ENCODE measurements at places on chromosomes 1 and 21.

DNA sequence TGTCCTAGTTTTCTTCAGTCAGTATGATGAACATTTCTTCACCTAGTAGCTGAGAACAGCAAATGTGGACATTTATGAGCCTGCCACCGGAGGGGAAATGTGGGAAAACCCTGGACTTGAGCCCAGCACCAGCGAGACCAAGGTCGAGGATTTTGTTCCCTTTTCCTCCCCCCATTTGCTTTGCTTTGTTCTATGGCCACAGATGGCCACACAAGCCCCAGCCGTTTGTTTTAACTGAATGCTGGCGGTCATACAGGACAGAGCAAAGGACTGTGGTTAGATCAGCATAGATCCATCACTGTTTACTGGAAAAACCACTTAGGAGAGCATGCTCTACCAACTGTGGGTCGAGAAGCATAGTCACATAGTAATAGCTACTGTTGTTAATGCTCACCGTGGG is 20.9 kb downstream of the SH2D2A start:
- peak; percentile 73 for DNase-seq

DNA sequence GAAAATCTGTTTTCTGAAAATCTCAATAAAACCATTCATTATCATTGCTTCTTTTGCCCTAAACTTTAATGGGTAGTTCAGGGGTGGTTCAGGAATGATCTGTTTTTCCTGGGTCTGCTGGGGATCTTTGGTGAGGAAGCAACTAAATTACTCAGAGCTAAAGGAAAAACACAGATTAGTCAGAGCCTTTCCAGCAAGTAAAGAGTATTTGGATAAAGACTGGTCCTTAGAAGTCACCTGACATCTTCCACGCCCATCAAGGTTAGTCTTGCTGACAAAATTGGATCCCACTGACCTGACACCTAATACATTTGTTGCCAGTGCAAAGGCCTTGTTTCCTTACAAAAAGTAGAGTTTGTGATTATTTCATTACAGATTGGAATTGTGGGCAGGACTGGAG is 24.2 kb downstream of the HSPA13 start:
- DNase-seq: no peak

DNA sequence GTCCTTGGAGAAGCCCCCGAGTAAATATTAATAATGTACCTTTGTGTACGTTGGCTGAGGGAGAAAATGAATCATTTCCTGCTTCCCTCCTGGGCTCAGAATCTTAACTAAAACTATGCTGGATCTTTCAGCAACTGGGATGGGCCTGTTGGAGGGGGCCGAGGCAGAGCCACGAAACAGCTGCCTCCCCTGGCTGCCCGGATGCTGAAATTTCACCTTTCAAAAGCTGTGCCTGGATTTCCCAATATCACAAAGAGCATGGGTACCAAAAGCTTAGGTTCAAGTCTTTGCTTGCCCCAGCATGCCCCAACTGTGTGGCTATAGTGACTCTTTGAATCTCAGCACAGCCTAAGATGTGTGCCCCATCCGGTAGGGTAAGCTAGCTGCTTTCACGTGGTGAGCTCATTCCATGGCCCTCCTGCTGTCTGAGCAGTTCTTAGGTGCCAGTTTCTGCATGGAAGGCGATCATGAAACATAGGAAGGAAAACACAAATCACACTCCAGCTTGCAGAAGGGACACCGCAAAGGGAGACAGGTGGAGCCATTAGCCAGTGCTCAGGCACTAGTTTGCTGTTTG is 473.5 kb downstream of the PTPRU start:
- DNase-seq: no peak

DNA sequence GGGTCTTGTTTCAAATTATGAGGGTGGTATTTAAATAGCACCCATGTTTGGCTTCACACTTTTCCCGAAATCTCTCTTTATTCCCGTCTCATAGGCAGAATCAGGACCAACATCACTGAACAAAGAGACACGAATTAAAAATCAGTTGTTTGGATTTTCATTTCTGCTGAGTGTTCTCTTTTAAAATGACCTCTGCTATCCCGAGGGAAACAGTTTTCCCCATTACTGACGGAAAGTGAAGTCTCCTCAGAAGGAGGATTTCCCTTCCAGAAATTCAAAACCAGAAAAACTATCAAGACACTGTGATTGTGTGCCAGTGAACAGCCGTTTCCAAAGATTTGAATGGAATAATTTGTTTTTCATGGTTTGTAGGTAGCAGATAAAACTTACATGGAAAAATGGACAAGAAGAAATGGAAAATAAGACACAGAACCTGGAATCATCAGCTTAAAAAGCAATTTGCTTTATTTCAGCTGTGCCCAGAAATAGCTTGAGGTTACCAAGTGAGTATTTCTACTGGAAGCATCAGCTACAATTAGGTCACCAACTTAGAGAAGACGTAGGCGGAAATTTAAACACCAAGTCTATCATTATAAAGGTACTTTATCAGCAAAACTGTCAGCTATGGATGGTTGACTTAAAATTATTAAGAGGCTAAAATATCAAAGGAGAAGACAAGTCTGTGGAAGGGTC is 68.5 kb downstream of the RUNX1 start:
- no peak for DNase-seq

DNA sequence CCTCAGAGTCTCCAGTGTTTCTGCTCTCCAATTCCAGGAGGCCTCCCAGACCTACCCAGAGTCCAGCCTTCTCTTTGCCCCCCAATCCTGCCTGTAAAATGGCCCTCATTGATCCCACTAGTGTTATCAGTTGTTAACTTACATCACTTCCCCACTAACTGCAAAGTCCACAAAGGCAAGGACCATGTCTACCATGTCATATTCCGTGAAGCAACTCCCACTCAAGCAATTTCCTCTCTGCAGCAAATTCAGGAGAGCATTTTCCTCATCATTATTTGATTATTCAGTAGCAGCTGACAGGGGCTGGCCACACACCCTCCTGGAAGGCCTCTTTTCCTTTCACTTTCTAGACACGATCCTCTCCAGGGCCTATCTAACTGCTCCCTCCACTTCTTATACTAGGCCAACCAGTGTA is 153.5 kb downstream of the RERE start:
- DNase-seq: no peak

DNA sequence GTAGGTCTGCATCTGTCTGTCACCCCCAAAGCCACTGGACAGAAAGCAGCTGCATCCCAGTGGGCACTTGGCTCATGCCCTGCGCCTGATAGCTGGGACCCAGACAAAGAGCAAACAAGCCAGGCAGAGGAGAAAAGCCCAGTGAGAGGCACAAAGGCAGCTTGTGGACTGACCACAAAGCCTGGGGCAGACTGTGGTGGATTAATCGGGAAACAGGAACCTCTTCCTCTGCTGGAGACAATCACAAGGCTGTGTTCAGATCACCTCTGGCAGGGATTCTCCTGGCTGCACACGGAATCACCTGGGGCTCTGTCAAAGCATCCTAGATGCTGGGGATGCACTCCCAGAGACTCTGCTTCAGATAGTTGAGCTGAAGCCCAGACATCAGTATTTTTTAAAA is 15.2 kb upstream of the GJB5 start:
- DNase-seq: no peak

DNA sequence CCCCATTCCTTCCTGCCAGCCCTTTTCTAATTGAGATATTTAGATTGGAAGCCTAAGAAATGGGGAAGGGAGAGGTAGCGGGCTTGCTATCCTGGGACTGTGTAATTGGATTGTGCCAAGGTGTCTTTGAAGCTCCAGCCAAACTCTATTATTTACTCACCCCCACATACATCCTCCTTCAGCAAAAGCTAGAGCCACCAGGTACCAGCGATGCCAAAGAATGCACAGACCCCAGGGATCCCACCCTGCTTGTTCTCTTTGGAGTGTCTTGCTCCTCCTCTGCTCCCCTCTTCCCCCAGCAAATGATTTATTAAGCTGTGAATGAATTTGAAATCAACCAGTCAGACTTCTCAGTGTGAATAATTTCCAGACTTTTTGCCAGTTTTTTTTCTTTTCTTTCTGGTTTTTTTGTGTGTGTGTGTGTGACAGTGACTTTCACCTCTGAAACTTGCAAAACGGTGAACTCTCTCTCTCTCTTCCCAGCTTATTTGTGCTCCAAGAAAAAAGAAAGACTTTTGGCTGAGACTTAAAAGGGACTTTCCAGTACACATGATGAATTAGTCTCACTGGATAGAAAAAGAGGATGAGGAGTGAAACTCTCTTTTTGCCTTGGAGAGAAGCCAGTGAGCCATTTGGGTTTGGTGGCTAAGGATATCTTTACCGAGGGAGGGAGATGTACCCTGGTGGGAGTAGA is 1.8 kb downstream of the VASH2 start:
- no peak for DNase-seq

- DNase-seq: peak; percentile 22
Measured at GRCh38 chr1:38586993-38587646, 272.5 kb downstream of the RRAGC start.

GRCh38 chr1:152758636-152759035 is 811 bp downstream of the KPRP start:
- DNase-seq: no peak

GRCh38 chr1:37096523-37096922 is 62.2 kb upstream of the GRIK3 start:
- DNase-seq: no peak

DNA sequence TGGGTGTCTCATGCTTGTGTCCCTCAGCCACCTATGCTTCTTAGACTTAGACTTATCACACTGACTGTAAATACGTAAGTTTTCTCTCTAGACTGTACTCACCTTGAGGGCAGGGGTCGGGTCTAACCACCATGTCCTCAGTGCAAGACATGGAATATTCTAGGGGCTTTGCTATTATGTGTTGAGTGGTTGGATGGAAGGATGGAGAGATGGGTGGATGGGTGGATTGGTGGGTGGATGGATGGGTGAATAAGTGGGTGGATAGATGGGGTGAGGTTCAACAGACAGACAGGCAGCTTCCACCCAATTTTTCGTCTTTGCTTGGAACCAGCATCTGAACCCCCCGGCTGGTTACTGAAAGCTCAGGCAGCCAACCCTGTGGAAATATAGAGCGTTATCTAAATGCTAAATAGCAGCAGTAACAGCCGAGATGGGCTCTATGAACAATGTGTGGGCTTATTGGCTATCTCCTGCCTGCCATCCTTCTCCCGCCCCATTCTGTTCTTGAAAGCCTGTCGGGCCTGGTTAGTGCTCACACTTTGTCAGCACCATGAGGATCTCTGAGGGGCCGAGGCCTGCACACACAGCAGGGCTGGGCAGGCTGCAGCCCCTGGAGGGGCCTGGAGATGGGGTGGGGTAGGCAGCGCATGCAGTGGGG is 130.7 kb downstream of the ACTL8 start:
- DNase-seq: no peak

GRCh38 chr1:97350241-97350640 is 570.6 kb downstream of the DPYD start:
- no peak for DNase-seq

GRCh38 chr1:93907718-93908117 is 1.5 kb downstream of the GCLM start:
- peak; percentile 2 for DNase-seq

DNA sequence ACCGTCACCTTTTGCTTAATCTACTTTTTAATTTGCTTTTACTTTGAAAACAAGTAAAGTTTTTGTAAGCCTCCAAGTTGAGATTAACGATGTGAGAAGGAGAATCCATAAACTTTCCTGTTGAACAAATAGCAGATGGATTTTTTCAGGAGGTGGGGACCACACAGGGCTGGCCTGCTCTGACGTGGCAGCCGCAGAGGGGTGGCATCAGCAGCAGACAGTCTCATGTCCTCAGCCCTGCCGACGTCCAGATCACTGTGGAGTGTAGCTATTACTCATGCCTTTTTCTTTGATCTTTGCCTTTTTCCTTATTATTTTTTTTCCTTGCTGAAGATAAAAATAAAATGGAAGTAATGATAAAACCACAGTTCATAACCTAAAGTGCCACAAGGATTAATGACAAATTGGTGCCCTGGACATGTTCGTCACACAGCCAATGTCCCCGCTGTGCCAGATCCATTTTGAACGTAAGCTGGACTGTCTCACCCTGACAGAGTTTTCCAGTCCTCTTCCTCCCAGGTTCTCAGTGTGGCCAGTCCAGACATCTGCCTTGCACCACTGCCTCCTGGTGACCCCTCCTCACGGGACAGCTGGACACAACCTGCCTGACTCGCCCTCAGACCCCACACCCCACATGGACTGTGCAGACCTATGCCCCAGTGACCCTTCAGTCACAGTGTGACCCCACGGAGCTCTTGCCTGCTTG is 15.4 kb upstream of the ZBTB21 start:
- no peak for DNase-seq

Data from midbrain (tissue), 1 donor.